HL-60 (cell line): ENCODE measurements at places on chromosomes 6 and 20.

DNA sequence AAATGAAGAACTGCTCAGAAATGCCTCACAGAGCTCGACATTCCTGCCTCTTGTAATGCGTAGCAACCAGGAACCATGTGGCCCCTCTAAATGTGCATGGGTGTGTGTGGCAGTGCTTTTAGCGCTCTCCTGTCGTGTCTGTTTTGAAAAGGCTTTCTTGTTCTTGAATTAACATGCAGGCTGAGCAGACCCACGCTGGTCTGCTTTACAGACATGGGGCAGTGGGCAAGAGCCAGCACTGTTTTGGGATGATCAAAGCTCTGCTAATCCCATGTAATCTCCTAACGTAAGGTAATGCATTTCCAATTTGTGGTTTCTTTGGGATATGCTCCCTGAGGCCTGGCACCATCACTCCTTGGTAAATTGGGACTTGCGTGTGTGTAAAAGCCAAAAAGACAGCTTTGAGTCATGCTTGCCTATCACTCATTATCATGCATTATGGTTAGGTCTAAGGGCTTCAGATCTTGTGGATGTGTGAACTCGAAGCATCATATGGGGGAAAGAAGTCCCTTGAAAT is 11.8 kb downstream of the RIPOR2 start:
- DNase-seq: no peak

DNA sequence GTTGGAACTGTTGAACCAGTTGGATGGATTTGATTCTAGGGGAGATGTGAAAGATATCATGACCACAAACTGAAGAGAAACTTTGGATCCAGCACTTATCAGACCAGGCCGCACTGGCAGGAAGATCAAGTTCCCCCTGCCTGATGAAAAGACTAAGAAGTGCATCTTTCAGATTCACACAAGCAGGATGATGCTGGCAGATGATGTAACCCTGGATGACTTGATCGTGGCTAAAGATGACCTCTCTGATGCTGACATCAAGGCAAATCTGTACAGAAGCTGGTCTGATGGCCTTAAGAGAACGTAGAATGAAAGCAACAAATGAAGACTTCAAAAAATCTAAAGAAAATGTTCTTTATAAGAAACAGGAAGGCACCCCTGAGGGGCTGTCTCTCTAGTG is 72.8 kb upstream of the CDYL start:
- no peak for DNase-seq

GRCh38 chr6:139736325-139736906 is 362.0 kb upstream of the CITED2 start:
- no peak for DNase-seq

GRCh38 chr6:147941143-147941542 is 401.5 kb upstream of the SASH1 start:
- DNase-seq: no peak

GRCh38 chr20:4193069-4193452 is 177.7 kb upstream of the RNF24 start:
- DNase-seq: no peak

DNA sequence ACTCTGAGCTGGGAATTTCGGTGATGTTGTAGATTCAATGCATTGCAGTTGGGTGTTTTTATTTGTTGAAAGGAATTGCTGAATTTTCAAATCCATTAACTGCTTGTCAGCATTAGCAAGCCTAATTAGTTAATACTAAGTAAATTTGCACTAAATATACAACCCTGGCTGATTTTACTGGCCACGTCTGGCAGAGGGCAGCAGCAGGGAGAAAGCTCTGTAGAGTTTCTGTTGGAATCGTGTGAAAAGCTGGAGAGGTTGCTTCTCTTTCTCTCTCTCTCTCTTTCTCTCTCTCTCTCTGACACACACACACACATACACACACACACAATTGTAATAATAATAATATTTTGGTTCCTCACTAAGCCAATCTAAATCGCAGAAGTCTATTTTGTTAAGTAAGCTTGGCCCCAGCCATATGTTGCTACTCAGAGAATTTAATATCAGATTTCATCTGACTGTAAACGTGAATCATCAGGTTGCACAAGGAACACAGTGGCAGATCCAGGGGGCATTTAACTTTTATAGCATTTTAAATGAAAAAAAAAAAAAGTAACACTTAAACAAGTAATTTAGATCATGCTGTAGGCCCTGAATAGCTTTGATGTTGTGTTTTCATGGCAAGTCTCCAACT is 289.5 kb downstream of the ESR1 start:
- DNase-seq: no peak

DNA sequence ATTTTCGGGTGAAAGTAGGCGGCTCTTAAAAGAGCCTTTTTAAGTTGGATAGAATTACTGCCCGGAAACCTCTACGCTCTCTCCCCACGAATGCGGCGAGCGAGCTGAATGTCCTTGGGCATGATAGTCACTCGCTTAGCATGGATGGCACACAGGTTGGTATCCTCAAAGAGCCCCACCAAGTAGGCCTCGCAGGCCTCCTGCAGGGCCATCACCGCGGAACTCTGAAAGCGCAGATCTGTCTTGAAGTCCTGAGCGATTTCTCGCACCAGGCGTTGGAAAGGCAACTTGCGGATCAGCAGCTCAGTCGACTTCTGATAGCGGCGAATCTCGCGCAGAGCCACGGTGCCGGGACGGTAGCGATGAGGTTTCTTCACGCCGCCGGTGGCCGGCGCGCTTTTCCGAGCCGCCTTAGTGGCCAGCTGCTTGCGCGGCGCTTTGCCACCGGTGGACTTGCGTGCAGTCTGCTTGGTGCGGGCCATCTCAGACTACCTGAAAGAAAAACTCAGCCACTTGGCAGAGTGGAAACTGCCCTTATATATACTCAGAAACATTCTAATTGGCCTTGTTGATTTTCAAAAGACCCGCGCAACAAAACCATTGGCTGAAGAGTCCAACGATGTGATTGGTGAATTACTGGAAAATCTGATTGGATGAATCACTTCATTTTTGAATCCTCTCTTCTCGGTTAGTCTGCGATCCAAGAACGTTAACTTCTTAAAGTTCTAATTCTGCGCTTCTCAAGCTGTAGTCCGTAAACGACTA is 93.9 kb upstream of the BTN3A2 start:
- DNase-seq: no peak
